ENCODE measurements at places on chromosomes 7 and 10. TPM values are rescaled to one million over a fixed set of nuclear protein-coding genes. Genes with fewer than 3 reads are reported as not detected.

Gene ZFAND4
- 4.8 TPM for polyA plus RNA-seq

Gene ADAP1
- polyA plus RNA-seq, result 109 TPM

Gene PNLIPRP1
- not detected for polyA plus RNA-seq

Gene C10orf67
- polyA plus RNA-seq, result not detected

Gene ENTPD1
- polyA plus RNA-seq, result 5.4 TPM

Gene ADARB2
- polyA plus RNA-seq, result 0.60 TPM

Gene CALHM3
- polyA plus RNA-seq, result not detected

Gene CLDN3
- polyA plus RNA-seq, result 231 TPM

Gene HTR5A
- not detected for polyA plus RNA-seq

Gene SLC13A1
- polyA plus RNA-seq, result 0.23 TPM

Gene SEC61G
- 584 TPM for polyA plus RNA-seq

Gene HOXA9
- 21.6 TPM for polyA plus RNA-seq

Gene RAB19
- polyA plus RNA-seq, result 3.0 TPM

Gene HABP2
- polyA plus RNA-seq, result not detected

Gene NCF1
- 10.9 TPM for polyA plus RNA-seq

Gene AKR1C2
- 52.3 TPM for polyA plus RNA-seq

Gene FXYD4
- not detected for polyA plus RNA-seq

Gene RTKN2
- 2.0 TPM for polyA plus RNA-seq

Gene FFAR4
- polyA plus RNA-seq, result 8.4 TPM

Gene GALNT17
- not detected for polyA plus RNA-seq

Gene PRTFDC1
- polyA plus RNA-seq, result 9.6 TPM

Gene TRIL
- 0.66 TPM for polyA plus RNA-seq

Gene TUBB8
- polyA plus RNA-seq, result not detected

Gene MYL10
- polyA plus RNA-seq, result not detected

Gene CDK1
- 23.9 TPM for polyA plus RNA-seq

Gene SUGCT
- polyA plus RNA-seq, result 16.8 TPM

Gene OR2A7
- polyA plus RNA-seq, result 3.5 TPM

Gene CABCOCO1
- not detected for polyA plus RNA-seq

Gene LEP
- not detected for polyA plus RNA-seq

Gene NKX6-2
- polyA plus RNA-seq, result not detected

Gene PRPS1L1
- not detected for polyA plus RNA-seq

Gene AKR1C8
- polyA plus RNA-seq, result not detected

Gene TCERG1L
- 0.10 TPM for polyA plus RNA-seq

Gene KNDC1
- polyA plus RNA-seq, result not detected

Gene UBTD1
- polyA plus RNA-seq, result 5.9 TPM

Gene ARPC1A
- polyA plus RNA-seq, result 181 TPM

Gene CBX3
- polyA plus RNA-seq, result 93.6 TPM

Gene CRHR2
- polyA plus RNA-seq, result under 0.01 TPM

Gene ASB15
- not detected for polyA plus RNA-seq

Gene SLC26A3
- 751 TPM for polyA plus RNA-seq

Gene GRM3
- not detected for polyA plus RNA-seq

Gene PIK3CG
- polyA plus RNA-seq, result 0.92 TPM

Gene NEUROD6
- polyA plus RNA-seq, result not detected

Gene STEAP1
- 15.6 TPM for polyA plus RNA-seq

Gene ADAMTS14
- polyA plus RNA-seq, result 0.60 TPM

Gene KCTD7
- polyA plus RNA-seq, result 3.2 TPM

Gene MRPS17
- 16.9 TPM for polyA plus RNA-seq

Gene CDHR3
- polyA plus RNA-seq, result 3.2 TPM

Gene NME8
- polyA plus RNA-seq, result not detected

Gene TECTB
- polyA plus RNA-seq, result not detected

Gene CTNNA3
- not detected for polyA plus RNA-seq

Gene GNAI1
- 11.7 TPM for polyA plus RNA-seq

Gene EIF5AL1
- under 0.01 TPM for polyA plus RNA-seq

Gene ZNF467
- polyA plus RNA-seq, result 4.6 TPM

Gene DYNC1I1
- 1.2 TPM for polyA plus RNA-seq

Gene SUMF2
- polyA plus RNA-seq, result 93.4 TPM

Gene PON3
- 2.3 TPM for polyA plus RNA-seq

Gene SUN3
- not detected for polyA plus RNA-seq

Gene IKZF1
- polyA plus RNA-seq, result 1.8 TPM

Gene SLC39A12
- not detected for polyA plus RNA-seq
